ENCODE measurements at places on chromosomes 16 and 17. TPM values are rescaled to one million over a fixed set of nuclear protein-coding genes. Genes with fewer than 3 reads are reported as not detected.

C17orf50 gene
- total RNA-seq = not detected

USH1G gene
- 0.64 TPM for total RNA-seq

OR4D1 gene
- not detected for total RNA-seq

C16orf46 gene
- 2.8 TPM for total RNA-seq

GP1BA gene
- total RNA-seq = 0.88 TPM

TNP2 gene
- not detected for total RNA-seq

CD300LF gene
- 3.0 TPM for total RNA-seq

KPNA2 gene
- total RNA-seq = 35.8 TPM

SLC13A5 gene
- 2.0 TPM for total RNA-seq

RTN4RL1 gene
- 1.9 TPM for total RNA-seq

ADGRG1 gene
- 66.2 TPM for total RNA-seq

HS3ST3A1 gene
- total RNA-seq = 21.5 TPM

G6PC1 gene
- 6.0 TPM for total RNA-seq

ZNF629 gene
- 17.5 TPM for total RNA-seq

PYDC1 gene
- total RNA-seq = not detected

GPR179 gene
- 0.06 TPM for total RNA-seq
